ENCODE measurements at places on chromosomes 13 and 19.

DNA sequence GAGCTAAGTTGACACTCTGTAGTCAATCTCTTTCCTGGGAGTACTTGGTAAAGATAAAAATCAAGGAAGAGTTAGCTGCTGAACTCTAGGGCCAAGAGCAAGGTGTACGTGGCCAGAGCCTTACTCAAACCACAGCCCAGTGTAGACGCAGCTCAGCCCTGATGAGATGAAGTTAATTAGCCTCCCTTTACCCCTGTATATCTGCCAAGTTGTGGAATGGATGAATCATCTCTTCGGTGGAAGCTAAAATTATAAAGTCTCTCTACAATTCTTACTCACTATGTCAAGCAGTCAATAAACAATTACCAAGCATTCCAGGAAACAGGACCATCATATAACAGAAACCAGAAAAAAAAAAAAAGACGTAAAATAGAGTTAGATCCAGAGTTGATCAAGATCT is 146.9 kb upstream of the UFM1 start:
- no peak for DNase-seq

GRCh38 chr19:38385804-38386257 is 2.0 kb downstream of the GGN start:
- DNase-seq = no peak

GRCh38 chr19:940591-941291 is 14.9 kb downstream of the ARID3A start:
- peak; percentile 65 for DNase-seq

GRCh38 chr13:33496336-33496735 is 210.8 kb upstream of the STARD13 start:
- DNase-seq = no peak

GRCh38 chr13:97627566-97627965 is 193.6 kb downstream of the RAP2A start:
- DNase-seq = no peak

DNA sequence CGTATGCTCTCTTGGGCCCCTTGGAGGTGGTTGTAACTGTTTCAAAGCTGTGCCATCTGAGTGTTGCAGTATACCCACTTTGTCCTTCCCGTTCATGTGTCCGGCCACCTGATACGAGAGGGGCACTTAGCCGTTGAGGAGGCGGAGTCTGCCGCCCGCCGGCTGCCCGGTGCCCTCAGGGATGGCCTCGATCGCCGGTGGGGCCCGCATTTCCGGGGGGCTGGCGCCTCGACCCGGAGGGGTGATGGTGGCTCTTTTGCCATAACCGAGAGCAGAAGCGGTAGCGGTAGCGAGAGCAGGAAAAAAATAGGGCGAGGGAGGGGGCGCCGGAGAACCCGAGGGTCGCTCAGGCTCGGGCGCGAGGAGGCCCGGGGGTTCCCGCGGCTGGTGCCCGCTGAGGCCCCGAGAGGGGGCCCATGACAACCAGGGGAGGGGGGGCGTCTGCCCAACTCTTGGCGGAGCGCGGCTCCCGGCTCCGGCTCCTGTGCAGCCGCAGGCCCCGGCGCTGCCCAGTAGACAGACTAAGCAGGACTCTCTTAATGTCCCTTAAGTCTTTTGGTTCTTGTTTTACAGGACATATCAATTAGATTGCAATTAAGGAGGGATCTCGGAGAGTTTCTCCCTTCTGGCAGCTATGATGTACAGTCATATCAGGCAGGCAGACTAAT is 342.7 kb upstream of the SGCG start:
- DNase-seq = no peak

DNA sequence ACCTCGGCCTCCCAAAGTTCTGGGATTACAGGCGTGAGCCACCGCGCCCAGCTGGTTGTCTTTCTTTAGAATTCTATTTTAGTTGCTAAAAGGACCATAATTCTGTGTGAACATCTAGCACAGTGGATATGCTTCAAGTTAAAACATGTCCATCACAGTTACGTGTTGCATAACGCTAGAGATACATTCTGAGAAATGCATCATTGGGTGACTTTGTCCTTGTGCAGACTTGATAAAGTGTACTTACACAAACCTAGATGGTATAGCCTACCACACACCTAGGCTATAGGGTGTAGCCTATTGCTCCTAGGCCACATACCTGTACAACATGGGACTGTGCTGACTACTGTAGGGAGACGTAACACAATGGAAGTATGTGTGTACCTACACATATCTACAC is 35.4 kb downstream of the DOCK9 start:
- no peak for DNase-seq

- DNase-seq = peak; percentile 57
Observed at GRCh38 chr13:26722321-26722720, 38.3 kb downstream of the GPR12 start.

GRCh38 chr13:21960108-21960507 is 289.2 kb downstream of the FGF9 start:
- no peak for DNase-seq

GRCh38 chr19:10516064-10516385 is 1.2 kb downstream of the S1PR5 start:
- no peak for DNase-seq

GRCh38 chr13:70107125-70107497 is 515 bp upstream of the ATXN8OS start:
- DNase-seq = no peak

DNA sequence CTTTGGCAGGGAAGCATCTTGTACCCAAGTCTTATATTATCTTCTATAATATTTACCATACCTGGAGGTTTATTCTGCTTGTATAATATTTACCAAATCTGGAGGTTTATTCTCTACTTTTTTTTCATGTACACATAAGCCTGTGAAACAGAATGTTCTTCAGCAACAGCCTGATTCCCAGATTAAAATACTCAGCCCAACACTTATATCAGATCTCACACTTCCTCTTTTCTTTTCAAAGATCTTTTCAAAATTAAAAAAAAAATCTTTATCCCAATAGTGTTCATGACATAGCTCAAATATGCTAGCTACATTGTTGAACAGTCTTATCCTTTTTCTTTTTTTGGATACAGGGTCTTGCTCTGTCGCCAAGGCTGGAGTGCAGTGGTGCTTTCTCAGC is 300.7 kb downstream of the LMO7 start:
- DNase-seq = no peak

DNA sequence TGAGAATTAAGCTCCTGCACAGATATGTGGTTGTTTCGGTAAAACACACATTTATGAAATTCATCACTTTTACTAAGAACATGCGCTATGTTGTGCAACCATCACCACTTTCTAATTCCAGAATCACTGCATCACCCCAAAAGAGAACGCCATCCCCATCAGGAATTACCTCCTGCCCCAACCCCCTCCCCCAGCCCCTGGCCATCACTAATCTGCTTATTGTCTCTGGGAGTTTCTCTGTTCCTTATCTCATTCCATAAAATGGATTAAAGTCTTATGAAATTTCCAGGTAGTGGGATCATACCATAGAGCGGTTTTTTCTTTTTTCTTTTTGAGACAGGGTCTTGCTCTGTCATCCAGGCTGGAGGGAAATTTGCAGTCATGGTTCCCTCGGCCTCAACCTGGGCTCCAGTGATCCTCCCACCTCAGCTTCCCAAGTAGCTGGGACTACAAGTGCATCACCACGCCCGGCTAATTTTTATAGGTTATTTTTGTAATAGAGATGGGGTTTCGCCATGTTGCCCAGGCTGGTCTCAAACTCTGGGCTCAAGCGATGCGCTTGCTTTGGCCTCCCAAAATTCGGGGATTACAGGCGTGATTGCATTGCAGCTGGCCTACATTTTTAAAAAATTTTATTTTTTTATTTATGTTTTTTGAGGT is 3.5 kb downstream of the ZSCAN5B start:
- DNase-seq = no peak

- no peak for DNase-seq
Observed at GRCh38 chr19:33646306-33646705, 24.6 kb downstream of the CHST8 start.

- DNase-seq = no peak
Observed at GRCh38 chr13:59477011-59477410, 686.7 kb downstream of the DIAPH3 start.

DNA sequence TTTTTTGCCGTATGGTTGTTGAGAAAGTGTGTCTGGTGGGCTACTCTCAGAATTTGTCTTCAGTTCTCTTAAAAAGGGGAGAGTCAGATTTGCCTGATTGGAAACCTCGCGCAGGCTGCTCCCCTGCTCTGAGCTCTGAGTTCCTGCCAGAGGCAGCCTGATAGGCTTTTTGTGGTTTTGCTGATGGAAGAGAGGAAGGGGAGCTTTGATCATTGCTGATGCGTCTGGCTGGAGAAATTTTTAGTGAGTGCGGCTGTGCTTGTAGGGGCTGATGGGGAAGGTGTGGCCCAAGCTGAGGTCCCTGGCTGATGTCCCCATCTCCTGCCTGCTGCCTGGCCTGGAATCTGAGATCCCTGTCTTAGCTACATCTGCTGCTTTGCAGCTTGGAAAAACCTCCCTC is 2.8 kb downstream of the CHST8 start:
- no peak for DNase-seq

- no peak for DNase-seq
Observed at GRCh38 chr19:47155148-47155547, 24.5 kb downstream of the SAE1 start.

GRCh38 chr19:6999933-7000332 is 21.3 kb downstream of the MBD3L2B start:
- DNase-seq = no peak

- DNase-seq = peak; percentile 36
Observed at GRCh38 chr19:5536337-5536894, 31.3 kb downstream of the TINCR start.

GRCh38 chr19:58357481-58358145 is 4.3 kb upstream of the A1BG start:
- DNase-seq = no peak

DNA sequence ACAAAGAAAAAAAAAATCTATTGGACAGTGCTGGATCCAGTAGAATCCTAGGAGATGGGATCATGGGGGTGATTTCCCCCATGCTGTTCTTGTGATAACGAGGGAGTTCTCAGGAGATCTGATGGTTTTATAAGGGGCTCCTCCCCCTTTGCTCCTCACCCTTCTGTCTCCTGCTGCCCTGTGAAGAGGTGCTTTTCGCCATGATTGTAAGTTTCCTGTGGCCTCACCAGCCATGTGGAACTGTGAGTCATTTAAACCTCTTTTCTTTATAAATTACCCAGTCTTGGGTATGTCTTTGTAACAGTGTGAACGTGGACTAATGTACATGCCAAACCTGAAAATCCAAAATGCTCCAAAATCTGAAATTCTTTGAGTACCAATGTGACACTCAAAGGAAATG is 45.5 kb downstream of the ARHGEF7 start:
- no peak for DNase-seq

DNA sequence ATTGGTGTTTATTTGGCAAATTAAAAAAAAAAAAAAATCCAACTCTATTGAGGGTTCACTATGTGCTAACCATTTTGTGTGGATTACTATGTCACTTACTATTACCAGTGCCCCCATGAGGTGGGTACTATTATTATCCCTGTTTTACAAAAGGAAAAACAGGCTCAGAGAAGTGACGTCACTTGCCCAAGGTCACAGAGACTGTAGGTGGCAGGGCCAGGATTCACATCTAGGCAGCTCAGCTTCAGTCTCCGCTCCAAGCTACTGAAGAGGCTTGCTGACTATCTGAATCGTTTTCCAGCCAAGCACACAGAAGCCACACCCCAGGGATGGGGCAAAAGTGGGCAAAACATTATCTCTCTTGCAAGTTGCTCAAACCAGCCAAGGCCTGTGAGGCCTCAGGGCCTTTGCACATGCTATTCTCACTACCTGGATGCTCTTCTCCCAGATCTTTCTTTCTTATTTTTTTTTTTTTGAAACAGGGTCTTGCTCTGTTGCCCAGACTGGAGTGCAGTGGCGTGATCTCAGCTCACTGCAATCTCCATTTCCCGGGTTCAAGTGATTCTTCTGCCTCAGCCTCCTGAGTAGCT is 4.8 kb upstream of the ANGPTL8 start:
- DNase-seq = no peak

DNA sequence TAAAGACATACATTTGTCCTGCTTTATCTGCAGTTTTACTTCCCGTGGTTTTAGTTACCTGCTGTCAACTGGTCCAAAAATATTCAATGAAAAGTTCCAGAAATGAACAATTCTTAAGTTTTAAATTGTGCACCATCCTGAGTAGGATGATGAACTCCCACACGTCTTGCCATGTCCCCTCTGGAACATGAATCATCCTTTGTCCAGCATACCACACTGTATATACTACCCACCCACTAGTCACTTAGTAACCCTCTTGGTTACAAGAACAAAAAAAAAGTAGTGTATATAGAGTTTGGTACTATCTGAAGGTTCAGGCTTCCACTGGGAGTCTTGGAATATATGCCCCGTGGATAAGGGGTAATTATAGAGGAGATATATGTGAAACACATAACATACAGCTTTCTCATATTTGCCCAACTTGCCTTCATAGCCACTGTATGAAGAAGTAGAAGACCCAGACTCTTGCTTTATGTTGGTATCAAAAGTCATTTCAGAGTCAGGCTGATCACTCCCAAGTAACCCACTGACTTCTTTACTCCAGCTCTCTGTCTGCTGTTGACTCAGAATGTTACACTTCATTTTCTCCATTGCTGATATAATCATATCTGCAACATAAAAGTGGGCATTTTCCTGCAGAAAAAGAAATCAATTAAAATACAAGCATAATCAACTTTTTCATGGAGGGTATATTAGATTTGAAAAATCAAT is 19.3 kb downstream of the RUBCNL start:
- no peak for DNase-seq

- no peak for DNase-seq
Observed at GRCh38 chr13:97234742-97235141, 12.6 kb downstream of the MBNL2 start.

DNA sequence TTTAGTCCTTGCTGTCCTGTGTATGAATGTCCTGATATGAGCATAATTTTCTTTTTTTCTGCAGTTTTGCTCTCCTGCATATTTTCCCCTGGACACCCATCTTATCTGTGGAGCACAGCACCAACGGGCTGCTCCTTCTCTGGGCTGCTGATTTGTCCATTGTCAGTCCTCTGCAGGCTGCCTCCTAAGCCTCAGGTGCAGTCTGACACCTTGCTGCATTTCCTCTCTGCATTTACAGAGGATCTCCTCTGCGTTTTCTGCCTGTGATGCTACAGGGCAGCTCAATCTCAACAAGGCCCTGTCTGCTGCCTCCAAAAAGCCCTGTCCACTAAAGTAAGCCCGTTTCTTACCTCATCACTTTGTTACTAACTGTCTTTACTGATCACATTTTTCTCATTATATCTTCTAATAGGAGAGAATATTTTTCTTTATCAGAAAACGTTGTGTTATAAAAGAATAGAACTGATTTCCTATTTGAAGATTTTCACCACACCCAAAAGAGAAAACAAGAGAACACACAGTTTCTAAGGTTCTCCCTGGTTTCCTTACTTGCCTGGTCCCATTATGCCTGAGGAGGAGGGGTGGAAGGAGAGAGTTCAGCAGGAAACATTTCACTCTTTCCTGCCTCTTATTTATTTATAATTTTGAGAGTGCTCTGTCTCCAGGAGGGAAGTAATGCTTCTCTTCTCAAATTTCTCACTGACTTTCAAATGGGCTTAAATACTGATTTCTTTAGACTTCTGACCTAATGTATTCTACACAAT is 65.6 kb upstream of the TDRD3 start:
- DNase-seq = no peak

GRCh38 chr13:94623316-94623715 is 21.7 kb downstream of the GPR180 start:
- DNase-seq = no peak

- no peak for DNase-seq
Observed at GRCh38 chr19:1843646-1844394, 4.5 kb downstream of the REXO1 start.
